ENCODE measurements at places on chromosomes 5 and 9.

GRCh38 chr5:172303572-172304335 lies 20.2 kb upstream of the UBTD2 start:
- DNase-seq: no peak

DNA sequence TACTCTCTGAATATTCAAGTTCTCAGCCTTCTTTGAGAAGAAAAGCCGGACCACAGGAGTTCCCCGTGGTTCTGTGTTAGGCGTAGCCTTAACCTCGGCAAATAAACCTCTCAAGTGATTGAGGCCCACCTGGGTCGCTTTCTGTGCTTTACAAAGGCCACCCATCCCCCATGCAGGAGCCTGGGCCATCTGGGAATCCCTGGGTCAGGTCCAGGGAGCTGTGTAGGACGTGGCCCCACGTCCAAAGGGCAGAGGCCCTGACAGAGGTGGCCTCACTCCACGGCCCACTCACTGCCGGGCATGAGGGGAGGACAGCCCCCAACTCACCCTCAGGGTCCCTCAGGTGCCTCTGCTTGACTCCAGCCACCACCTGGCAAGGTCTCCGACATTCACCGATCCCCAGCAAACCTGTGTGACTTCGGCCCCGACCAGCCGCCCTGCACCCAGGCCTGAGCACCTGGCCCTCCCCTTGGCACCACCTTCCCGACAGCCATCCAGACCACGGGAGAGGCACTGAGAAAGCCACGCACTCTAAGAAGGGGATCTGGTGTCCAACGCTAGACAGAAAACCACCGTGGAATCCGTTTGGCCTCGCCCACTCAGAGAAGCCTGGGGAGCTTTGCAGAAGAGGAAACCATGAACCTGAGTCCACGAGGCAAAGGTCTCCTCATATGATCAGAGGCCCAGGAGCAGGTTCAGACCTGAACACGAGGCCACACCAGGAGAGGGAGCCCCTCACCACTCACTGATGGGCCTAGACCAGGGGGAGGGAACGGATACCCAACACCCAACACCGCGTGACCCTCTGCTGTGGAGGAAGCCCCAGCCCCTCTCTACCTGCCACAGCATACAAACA lies 4.5 kb downstream of the SLC12A7 start:
- DNase-seq: no peak

DNA sequence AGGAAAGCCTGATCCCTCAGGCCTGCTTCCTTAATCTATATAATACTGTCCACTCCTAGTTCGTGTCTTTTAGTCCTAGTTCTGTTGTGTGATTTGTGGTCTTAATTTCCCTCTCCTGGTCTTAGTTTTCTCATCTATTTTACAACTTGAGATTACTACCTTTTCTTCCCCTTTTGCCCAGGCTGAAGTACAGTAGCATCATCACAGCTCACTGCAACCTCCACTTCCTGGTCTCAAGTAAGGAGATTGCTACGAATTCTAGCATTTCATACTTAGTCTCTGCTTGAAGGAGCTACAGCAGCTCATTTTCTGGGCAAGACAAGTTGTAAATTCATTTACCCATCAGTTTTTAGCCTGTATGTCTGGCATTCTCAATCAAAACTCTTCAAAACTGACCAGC lies 5.5 kb downstream of the TRIM32 start:
- no peak for DNase-seq

GRCh38 chr5:87010736-87011135 lies 256.9 kb upstream of the RASA1 start:
- DNase-seq: no peak

- no peak for DNase-seq
Measured at GRCh38 chr5:89994266-89994665, 415.3 kb downstream of the CETN3 start.

DNA sequence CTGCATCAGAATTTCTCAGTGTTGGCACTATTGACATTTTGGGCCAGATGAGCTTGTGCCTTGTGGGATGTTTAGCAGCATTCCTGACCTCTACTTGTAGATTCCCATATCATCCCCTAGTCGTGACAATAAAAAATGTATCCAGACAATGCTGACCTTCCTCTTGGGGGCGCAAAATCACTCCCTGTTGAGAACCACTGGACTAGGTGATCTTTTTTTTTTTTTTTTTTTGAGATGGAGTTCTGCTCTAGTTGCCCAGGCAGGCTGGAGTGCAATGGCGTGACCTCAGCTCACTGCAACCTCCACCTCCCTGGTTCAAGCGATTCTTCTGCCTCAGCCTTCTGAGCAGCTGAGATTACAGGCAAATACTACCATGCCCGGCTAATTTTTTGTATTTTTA lies 22.6 kb downstream of the STXBP1 start:
- DNase-seq: no peak

DNA sequence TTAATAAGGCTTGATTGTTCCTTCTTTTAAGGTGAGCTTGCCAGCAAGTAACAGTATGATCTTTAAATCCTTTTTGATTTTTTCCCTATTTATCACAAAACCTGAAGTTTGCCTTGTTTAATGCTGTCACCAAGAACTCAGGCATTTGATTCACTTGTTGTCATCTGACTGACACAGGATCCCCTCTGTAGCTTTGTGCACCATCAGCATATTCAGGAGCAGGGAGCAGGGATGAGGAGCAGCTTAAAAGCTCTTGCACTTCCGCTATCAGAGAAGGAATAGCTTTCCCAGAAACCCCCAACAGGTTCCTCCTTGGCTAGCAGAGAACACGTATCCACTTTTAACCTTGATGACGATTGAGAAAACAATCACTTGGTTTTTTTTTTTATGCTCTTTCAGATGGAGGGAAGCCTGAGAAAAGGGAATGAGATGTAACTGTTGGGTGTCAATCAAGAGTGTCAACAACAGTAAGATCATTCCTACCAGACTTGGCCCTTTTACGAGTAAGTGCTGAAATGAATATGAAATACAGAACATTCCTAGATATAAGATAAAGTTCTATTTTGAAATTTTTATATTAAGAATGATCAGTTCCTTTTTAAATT lies 433.1 kb upstream of the CDH18 start:
- no peak for DNase-seq

GRCh38 chr9:79946712-79947111 lies 374.9 kb downstream of the TLE4 start:
- DNase-seq: no peak

GRCh38 chr5:109688630-109688969 lies 1.1 kb upstream of the MAN2A1 start:
- DNase-seq: peak; percentile 76

- DNase-seq: no peak
Measured at GRCh38 chr9:93589688-93590087, 13.3 kb downstream of the PHF2 start.

DNA sequence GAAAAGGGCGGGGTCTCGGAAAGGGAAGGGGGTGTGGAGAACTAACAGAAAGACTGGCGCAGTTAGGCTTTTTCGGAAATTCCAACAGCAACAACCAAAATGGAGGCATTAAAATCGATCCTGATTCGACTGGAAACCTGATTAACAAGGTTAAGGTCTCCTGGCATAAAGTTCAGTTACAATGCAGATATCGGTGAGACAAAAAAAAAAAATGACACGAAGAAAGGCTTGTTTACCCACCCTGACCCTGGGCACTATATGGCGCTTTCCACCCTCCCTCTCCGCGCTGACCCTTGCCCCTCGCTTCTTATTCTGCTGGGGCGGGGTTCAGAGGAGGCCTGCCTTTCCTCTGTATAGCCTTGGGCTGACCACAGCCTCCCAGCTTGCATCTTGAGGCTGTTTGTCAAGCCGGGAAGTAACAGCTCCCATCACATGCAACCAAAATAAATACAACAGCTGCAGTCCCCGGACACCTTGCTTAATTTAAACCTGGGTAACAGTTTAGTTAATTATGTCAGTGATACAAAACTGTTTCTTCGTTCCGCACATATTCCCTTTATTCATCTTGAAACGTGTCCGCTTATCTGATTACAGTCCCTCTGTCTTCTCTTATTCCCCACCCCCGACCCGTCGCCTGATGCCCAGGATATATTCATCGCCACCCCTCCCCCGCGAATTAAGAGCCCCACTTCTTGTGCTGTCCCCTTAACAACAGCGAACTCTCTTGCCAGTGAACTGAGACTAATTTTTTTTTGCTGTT lies 795 bp upstream of the PJA2 start:
- peak; percentile 78 for DNase-seq

- no peak for DNase-seq
Measured at GRCh38 chr5:51188001-51188591, 195.2 kb upstream of the ISL1 start.

GRCh38 chr9:34566322-34566721 lies 23.2 kb downstream of the CNTFR start:
- DNase-seq: no peak

DNA sequence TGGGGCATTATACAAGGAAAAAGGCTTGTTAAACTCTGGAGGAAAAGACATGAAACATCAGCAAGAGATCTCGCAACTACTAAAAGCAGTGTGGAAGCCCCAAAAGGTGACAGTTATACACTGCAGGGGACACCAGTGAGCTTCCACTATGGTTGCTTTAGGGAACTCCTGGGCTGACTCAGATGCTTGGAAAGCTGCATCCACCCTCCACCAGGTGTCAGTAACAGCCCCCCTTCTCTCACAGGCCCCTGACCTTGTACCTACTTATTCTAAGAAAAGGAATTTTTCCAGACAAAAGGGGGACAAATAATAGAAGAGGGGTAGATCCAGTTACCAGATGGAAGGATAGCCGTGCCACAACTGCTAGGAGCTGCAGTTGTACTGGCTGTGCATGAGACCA lies 154.4 kb upstream of the COX7C start:
- DNase-seq: no peak

DNA sequence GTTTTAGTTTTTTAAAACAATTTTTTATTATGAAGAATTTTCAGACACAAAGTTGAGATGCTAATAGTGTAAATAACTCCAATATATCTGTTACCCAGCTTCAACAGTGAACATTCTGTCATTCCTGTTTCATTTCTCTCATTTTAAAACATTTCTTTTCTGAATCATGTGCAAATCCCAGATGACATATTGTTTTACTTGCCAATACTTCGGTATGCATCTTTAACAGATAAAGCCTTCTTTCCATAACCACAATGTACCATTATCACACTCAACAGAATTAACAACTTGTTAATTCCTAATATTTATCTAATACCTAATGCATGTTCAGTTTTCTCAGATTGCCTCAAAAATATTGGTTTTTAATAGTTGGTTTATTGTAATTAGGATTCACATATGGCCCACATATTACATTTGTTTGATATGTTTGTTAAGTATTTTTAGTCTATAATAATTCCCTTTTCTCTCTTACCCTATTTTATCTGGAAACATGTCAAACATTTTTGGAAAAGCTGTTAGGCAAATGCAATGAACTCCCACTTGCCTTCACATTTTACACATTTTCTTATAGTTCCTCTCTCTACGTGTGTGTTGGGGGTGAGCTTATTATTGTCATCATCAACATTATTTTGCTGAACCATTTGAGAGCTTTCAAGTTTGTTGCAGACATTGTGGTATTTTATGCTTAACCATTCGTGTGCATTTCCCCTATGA lies 58.7 kb upstream of the ANKRD55 start:
- DNase-seq: no peak

DNA sequence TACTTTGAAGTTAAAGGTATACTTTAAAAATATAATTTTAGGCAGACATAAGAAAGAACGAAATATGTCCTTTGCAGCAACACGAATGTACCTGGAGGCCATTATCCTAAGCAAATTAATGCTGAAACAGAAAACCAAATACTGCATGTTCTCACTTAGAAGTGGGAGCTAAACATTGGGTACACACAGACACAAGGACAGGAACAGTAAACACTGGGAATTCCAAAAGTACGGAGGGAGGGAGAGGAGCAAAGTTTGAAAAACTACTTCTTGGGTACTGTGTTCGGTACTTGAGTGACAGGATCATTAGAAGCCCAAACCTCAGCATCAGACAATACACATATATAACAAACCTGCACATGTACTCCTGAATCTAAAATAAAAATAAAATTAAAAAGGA lies 40.9 kb downstream of the TJP2 start:
- DNase-seq: no peak

All from Kasumi-1 (cell line).